ENCODE measurements at places on chromosomes 7 and 10.

DNA sequence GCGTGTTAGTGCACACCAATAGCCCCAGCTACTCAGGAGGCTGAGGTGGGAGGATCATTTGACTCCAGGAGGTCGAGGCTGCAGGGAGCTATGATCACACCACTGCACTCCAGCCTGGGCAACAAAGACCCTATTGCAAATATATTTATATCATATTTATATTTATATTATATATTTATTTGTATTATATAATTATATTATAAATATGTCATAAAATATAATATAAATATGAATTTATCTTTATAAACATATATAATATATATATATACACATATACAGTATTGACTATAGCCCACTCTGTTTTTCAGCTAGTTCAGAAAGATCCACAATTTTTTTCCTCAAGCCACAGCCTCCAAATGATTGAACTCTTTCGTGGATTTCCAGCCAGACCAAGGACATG lies 45.3 kb upstream of the MYL10 start:
- H3K36me3 ChIP-seq = no peaks in the 10 kb centered on the region
- no peak overlapping the region for H3K27ac ChIP-seq
- no peaks in the 10 kb centered on the region for H3K27me3 ChIP-seq

DNA sequence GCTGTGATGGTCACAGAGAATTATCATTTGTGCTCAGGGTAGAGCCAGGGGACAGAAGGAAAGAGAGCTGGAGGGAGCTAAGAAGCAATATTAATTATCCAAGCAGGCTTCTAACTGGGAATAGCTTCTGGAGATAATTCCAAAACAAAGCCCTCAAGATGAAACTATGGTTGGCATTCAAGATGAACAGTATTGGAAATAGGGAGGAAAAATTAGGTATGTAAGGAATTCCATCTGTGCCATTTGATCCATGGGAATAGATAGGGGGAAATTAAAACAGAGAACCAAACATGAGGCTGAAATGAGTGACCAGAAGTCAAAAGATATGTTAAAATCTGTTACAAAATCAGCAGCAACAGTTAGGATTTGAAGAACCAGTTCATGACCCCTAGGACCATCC lies 75.3 kb downstream of the NDUFB2 start:
- H3K27ac ChIP-seq = no peak overlapping the region
- no peak for ATAC-seq
- H3K27me3 ChIP-seq = no peaks in the 10 kb centered on the region
- no peaks in the 10 kb centered on the region for H3K36me3 ChIP-seq
- H3K4me3 ChIP-seq = no peak overlapping the region

- H3K4me1 ChIP-seq = peaks cover 2% of the 10 kb centered on the region
- H3K27ac ChIP-seq = peak overlapping the region; percentile 99
- H3K36me3 ChIP-seq = no peaks in the 10 kb centered on the region
- H3K27me3 ChIP-seq = no peaks in the 10 kb centered on the region
- ATAC-seq = no peak
- peak overlapping the region; percentile 71 for H3K4me3 ChIP-seq
These were observed 1.4 kb downstream of the FBXW4 start for GRCh38 chr10:101693651-101693977.

GRCh38 chr7:21923658-21924057 lies 22.0 kb downstream of the CDCA7L start:
- H3K4me3 ChIP-seq = no peak overlapping the region
- no peaks in the 10 kb centered on the region for H3K36me3 ChIP-seq
- no peak for ATAC-seq
- no peak overlapping the region for H3K27ac ChIP-seq
- H3K4me1 ChIP-seq = peaks cover under 1% of the 10 kb centered on the region

DNA sequence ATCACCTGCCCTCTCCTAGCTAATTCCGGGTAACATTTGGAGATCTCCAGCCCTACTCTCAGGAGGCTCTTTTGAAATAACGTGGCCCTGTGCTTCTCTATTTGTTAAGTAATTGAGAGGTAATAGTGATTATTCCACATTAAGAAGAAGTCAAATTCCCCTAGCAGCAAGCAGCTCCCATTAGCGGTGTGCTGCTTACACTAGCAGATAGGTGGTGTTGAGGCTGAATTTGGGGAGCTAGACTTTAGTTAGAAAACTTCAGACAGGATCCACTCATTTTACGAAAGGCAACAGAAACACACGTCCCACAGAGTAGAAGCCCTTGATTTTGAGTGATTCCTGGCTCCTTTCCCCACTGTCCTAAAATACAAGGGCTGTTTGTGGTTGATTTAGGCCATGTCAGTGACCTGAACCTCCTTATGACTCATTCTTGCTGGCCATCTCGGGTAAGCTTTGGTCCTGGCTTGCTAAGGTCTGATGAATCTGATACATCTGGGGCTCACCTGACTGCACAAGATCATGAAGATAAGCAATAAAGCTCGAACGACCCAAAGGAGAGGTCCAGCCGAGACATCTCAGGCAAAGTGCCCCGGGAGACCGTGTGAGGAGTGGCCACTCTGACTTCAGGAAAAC lies 77.2 kb downstream of the FAM204A start:
- ATAC-seq = no peak
- no peaks in the 10 kb centered on the region for H3K4me1 ChIP-seq
- no peak overlapping the region for H3K27ac ChIP-seq
- peaks cover 5% of the 10 kb centered on the region for H3K27me3 ChIP-seq
- H3K36me3 ChIP-seq = no peaks in the 10 kb centered on the region

GRCh38 chr7:100865938-100866728 lies 1.1 kb upstream of the TRIP6 start:
- no peaks in the 10 kb centered on the region for H3K27me3 ChIP-seq
- H3K27ac ChIP-seq = peak overlapping the region; percentile 99
- H3K36me3 ChIP-seq = peaks cover 46% of the 10 kb centered on the region
- peak; percentile 48 for ATAC-seq

Data from gastroesophageal sphincter (tissue), 4 donors.